Testis (tissue), 5 donors: ENCODE measurements at places on chromosomes 5 and 9.

- no peak for DNase-seq
Observed at GRCh38 chr9:17875886-17876285, 297.0 kb downstream of the SH3GL2 start.

DNA sequence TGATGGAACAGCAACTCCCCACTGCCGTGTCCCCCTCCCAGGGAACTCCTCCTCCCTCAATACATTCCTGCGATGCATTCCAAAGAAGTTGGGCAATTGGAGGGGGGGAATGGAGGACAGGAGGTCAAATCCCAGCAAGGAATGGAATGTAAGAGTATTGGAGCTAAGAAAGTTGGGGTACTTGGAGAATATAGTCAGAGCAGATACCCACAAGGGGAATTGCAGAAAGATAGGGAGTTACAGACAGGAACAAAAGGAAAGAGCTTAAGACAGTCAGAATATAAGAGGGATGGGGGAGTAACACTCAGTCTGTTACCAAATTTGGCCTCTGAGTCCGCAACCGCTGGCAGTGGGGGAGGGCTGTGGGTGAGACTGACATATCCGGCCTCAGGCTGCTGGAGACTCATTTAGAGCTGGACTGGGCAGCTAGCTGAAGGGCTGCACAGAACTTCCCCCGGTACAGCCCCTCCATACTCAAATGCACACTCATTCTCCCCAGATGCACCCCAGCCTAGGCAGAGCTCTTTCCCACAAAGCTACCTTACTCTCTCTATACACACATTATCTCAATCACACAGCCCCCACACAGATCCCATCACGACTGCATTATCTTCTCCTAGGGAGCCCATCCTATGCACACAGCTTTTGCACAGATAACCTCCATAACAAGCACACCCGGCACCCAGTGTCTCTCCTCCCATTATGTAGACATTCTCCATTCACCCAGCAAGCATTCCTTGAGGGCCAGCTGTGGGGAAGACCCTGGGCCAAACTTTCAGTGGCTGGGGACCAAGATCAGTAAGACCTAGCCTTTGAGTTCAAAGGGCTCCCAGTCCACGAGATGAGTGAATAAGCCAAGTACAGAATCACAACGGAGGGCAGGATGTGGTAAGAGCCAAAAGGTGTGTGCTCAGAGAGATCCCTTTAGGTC is 3.7 kb downstream of the TLN1 start:
- DNase-seq, result peak; percentile 82

GRCh38 chr9:110148384-110148783 is 59.6 kb downstream of the C9orf152 start:
- DNase-seq, result no peak

GRCh38 chr5:151569132-151570046 is 21.7 kb downstream of the FAT2 start:
- DNase-seq, result no peak

DNA sequence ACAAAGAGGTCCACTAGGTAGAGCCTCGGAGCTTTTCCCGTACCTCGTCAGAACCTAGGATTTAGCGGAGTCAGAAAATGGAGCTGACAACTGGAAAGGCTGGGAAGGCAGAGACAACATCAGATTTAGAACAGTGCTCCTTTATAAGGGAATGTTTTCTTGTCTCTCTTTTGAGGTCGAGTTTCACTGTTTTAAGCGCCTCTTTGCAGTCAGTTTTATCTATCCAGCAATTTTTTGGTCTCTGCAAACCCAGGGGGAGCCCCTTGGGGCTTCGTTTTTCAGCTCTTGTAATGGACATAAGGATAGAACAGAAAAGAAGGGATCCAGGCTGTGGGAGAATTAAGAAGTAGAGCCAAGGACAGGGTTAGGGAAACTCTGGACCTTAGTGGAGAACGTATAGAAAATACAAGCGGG is 80.5 kb downstream of the FNBP1 start:
- DNase-seq, result no peak

DNA sequence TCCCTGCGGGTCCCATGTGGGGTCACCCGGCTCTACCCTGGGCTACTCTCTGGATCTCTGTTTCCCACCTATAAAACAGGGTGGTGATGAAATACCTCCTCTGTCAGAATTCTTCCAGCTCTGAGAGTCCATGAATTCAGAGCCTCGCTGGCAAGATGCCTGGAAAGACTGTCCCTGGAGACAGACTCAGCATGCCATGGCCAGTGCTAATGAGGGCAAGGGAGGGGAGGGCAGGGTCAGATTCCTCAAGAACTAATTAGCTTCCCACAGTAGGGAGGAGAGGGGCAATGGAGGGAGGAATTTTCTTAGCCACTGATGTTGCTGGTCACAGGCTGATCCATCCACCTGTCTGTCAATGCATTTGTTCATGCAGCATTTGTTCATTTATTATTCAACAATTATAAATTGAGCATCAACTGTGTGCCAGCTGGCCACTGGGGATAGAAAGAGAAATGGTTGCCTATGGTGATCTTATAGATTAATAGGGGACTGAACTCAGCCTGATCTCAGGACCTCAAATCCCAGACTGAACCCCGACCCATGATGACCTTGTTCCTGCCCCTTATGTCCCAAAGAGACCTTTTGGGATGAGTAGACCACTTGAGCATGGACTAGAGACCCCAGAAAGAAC is 4.7 kb downstream of the SYNPO start:
- DNase-seq, result peak; percentile 90
